Left cardiac atrium (tissue), 4 donors: ENCODE measurements at places on chromosomes 5 and 9. TPM values are rescaled to one million over a fixed set of nuclear protein-coding genes. Genes with fewer than 3 reads are reported as not detected.

DNA sequence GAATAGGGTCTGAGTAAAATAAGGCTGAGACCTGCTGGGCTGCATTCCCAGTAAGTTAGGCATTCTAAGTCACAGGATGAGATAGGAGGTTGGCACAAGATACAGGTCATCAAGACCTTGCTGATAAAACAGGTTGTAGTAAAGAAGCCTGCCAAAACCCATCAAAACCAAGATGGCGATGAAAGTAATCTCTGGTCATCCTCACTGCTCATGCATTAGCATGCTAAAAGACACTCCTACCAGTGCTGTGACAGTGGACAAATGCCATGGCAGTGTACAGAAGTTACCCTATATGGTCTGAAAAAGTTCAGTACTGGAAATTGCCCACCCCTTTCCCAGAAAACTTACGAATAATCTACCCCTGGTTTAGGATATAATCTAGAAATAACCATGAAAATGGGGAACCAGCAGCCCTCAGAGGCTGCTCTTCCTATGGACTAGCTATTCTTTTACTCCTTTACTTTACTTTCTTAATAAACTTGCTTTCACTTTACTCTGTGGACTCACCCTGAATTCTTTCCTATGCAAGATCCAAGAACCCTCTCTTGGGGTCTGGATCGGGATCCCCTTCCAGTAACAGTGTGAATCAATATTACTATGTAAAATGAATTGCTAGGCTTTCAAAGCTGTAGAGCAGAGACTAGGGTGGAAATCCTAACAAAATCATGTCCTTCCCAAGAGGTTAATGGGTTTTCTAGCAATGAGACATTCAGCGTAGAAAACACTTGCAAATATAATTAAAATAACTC, 257.8 kb downstream of the KIAA0825 start:
- DNase-seq = no peak

DNA sequence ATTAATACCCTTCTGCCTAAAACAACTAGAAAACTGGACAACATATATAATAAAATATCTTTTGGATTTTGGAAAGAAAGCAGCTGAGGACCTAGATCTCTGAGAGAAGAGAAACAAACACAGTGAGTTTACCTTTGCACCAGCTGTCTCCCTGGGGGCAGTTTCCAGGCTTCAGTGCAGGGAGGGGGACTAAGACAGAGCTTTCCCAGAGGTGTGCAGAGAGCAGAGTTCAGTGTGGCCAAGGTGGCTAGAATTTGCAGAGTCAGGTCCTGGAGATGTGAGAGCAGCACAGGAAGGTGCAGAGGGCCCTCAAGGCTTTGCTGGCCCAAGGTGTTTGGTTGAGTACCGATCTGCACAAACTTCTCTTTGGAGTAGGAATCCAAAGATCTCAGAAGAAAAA, 26.3 kb upstream of the PTPDC1 start:
- no peak for DNase-seq

DNA sequence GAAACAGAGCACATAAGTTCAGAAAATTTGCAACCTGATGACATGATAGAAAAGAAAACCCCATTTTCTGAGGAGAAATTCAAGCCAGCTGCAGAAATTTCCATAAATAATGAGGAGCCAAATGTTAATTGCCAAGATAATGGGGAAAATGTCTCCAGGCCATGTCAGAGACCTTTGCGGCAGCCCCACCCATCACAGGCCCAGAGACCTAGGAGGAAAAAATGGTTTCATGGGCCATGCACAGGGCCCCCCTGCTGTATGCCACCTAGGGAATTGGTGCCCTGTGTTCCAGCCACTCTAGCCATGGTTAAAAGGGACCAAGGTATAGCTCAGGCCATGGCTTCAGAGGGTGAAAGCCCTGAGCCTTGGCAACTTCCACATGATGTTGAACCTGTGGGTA, 118.1 kb downstream of the NR2F1-AS1 start:
- no peak for DNase-seq

GRCh38 chr9:124332361-124333202, 74.8 kb downstream of the NEK6 start:
- no peak for DNase-seq

GRCh38 chr9:2875218-2875977, 31.5 kb upstream of the PUM3 start:
- DNase-seq = no peak

NUTM2G gene
- not detected for total RNA-seq

- DNase-seq = no peak
Observed at GRCh38 chr9:4573176-4573575, 82.9 kb downstream of the SLC1A1 start.

DNA sequence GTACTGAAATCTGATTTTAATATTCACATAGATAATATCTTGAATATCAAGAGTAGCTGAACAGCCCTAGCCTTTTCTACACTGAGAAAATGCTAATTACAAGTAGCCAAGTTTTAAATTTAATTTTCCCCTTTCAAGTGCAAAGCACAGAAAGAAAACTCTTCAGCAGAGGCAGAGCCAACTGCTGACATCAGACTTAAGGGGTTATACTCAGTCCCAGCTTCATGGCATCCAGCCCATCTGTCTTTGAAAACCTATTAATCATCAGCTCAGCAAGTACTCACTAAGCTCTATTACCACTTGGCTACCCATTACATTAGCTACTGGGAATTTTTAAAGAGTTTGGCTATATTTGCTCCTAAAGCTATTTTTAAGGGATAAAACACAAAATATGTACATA, 220.5 kb downstream of the SLC12A2 start:
- no peak for DNase-seq

DNA sequence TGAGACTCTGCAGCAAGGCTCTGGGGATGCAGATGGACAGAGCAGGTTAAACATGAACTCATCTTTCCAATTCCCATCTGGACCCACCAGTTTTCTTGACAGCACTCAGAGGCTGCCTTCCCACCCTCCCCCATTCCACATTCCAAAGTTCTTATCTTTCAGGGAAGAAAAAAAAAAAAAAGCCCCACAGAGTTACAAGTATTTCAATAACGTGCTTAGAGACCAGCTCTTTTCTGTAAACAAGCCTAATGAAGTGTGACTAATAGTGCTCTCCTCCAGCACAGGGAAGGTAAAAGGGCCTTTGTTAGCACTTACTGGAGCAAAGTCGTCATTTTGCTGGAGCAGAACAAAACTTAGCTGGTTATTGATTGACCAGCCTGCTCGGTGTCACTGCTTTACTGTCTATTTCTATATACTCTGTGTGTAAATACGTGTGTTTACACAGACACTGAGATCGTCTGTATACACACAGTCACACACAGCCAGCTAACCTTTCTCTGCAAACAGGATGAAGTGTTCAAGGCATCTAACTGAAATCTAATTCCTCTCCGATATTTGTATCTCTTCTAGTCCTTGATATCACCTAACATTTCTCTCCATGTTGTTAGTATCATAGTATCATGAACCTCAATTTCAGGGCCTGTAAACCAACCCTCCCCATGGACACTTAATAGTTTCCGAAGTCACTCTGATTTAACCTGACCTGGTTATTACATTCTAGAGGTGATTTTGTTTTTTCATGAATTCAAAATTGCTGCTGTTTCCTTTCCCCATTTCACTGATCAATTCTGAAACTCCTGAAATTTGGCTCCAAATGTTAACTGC, 84.9 kb downstream of the ZNF608 start:
- no peak for DNase-seq

GRCh38 chr5:54261596-54261995, 48.8 kb downstream of the ARL15 start:
- DNase-seq = no peak

DNA sequence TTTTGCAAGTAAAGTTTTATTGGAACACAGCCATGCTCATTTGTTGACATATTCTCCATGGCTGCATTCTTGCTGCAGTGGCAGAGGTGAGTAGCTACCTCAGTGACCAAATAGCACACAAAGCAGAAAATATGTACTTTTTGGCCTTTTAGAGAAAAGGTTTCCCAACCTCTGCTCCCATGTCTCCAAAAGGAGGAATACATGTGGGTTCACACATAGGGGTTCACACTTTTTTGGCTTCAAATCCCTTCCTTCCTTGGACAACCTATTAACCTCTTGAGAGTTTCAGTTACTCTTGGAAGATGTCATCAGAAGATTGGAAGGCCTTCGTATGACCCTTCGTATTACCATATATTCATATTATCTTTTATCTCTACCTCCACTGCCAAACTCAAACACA, 285.1 kb upstream of the TUT7 start:
- DNase-seq = no peak

DNA sequence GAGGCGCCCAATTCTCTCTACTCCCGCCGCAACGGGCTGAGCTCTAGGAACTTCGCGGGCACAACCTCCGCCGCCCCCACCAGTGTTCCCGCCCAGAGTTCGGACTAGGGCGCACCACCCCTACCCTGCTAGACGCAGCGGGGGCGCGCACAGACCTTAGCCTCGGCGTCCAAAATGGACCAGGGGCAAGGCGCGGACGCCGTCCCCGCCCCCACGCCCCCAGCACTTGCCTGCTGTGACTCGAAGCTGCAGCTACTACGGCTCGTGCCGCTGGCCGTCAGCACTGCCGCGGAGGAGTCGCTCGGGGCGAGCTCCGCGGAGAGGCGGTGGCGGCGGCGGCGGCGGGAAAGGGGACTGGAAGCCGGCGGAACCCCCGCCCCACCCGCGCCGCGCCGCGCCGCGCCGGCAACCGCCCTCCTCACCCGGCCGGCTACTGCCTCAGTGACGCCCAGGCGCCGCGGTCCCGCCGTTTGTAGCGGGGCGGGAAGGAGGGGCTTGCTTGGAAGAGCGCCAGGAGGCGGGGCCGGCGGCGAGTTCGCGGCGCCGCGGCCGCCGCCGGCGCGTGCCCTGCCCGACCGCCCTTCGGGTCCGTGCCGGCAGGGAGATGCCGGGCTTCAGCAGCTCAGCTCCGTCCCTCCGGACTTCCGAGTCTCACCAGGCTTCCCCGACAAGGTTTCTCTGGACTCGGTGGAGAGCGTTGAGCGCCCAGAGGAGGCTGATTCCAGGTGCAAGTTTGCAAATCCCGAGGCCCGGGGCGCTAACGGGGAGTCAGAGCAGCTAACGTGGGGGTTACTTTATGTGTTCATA, 4.5 kb downstream of the ELAVL2 start:
- DNase-seq = peak; percentile 21

ECM2 gene
- total RNA-seq = 14.4 TPM

DNA sequence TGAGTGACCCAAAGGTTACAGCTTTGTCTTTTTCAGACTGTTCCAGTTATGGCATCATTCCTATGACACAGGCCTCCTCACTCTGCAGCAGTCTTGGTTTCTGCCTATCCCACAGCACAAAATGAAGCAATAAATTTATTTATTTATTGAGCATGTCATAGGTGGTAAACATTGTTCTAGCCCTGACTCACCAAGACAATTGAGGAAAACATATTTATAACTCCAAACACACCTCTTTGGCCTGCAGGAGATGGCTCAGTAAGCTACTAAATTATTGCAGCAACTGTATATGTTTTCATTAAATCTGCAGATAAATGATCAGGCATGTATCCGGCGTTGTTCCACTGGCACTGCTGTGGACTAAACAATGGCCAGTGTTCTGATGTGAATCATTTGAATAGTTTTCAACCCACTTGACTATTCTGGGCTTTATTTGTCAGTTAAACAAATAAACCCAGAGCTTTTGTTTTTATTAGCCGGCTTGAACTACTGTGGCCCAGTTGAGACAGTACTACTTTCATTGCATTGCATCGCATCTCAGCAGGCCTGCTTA, 83.2 kb downstream of the FOXD1 start:
- no peak for DNase-seq

- DNase-seq = no peak
Observed at GRCh38 chr9:106218427-106218826, 524.1 kb downstream of the TMEM38B start.

CSF2 gene
- not detected for total RNA-seq

DNA sequence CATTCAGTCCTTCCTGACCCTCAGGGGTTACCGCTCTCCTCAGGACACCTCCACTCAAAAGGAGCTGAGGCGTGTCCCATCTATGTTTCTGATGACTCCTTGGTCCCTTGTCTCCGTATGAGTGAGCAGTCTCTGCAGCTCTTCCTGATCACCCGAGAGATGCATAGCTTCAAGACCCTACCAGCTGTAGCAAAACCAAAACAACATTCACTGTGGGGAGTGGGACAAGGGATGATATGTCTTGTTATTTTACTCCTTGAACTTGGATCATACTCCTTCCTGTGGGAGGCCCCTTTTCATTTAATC, 14.4 kb downstream of the GLDC start:
- DNase-seq = no peak

DNA sequence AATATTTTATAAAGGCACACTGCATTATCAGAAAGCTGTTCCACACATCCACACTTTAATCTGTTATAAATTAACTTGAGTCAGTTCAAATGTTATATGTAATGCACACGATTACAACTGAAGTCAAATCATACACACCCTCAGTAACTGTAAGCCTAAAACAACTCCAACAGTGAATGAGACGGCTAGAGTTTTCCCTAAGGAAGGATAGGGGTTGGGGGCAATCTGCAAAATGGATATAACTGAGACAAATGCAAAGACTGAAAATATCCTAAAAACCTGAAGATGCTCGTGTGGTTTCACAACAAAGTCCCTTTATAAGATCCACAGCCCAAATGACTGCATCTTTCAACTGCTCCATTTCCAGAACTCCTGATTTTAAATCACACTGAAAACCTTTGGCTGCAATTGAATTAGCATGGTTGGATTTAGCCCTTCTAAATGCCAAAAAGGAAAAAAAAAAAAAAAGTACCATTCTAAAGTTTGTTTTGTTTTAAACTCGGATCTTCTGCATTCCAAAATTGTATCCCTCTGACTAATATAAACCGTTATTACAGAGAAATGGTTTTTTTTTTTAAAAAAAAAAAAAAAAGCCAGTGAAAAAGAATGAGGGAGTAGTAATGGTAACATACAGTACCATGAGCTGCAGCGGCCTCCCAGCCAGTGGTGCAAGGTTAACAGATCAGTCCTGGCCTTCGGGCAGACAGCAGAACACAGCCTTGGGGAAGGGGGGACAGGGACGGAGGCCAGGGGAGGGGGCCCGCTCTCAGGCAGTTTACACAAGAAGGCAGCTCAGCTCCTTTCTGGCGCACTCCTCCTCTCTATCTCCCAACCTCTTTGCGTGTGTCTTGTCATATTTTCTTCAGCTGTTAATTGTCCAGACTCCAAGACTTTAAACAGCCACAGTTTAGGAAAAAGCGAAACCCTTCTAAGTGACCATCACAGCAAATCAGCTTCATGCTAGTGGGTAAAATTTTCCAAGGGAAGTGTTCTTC, 166.1 kb downstream of the BNC2 start:
- peak; percentile 79 for DNase-seq

- DNase-seq = no peak
Observed at GRCh38 chr9:128091571-128091970, 23.5 kb downstream of the SLC25A25 start.

DNA sequence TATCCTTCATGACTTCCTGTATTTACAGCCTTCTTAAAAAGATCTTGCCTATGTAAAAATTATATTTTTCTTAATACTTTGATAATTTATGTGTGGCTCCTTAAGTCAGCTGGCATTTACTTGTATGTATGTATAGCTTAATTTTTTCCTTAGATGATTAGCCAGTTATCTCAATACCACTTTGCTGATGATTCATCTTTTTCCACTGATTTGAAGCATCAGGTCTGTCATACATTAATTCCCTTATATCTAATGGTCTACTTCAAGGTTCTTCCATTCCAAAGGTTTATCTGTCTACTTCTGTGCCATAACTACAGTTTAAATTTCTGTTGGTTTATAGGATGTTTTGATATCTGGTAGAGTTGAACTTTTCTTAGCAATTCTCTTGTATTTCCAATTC, 44.9 kb upstream of the MTMR12 start:
- no peak for DNase-seq
